ENCODE measurements at places on chromosomes 5 and 9. TPM values are rescaled to one million over a fixed set of nuclear protein-coding genes. Genes with fewer than 3 reads are reported as not detected.

DNA sequence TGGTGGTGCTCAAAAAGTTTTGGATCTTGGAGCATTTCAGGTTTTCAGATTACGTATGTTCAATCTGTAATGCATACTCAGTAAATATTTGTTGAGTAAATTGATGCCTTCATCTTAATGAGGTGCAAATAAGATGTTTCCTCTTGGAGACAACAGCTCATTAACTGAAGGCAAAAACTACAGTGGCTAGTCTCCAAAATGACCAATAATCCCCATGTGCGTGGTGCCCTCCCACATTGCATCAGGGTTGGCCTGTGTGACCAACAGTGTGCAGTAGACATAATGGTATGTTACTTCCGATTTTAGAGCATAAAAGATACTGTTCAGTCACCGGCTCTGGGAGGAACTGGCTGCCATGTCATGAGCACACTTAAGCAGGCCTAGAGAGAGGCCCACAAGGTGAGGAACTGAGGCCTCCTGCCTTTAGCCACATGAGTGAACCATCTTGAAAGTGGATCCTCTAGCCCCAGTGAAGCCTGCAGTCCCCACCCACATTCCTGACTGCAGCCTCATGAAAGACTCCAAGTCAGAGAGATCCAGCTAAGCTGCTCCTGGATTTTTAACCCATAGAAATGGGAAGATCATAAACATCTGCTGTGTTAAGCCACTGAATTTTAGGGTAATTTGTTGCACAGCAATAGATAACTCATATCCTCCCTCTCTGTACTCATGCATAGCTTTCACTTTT is 55.7 kb downstream of the LIFR start:
- no peak for DNase-seq

The RLN1 gene
- total RNA-seq: 0.95 TPM

The TOR1A gene
- total RNA-seq: 26.2 TPM

DNA sequence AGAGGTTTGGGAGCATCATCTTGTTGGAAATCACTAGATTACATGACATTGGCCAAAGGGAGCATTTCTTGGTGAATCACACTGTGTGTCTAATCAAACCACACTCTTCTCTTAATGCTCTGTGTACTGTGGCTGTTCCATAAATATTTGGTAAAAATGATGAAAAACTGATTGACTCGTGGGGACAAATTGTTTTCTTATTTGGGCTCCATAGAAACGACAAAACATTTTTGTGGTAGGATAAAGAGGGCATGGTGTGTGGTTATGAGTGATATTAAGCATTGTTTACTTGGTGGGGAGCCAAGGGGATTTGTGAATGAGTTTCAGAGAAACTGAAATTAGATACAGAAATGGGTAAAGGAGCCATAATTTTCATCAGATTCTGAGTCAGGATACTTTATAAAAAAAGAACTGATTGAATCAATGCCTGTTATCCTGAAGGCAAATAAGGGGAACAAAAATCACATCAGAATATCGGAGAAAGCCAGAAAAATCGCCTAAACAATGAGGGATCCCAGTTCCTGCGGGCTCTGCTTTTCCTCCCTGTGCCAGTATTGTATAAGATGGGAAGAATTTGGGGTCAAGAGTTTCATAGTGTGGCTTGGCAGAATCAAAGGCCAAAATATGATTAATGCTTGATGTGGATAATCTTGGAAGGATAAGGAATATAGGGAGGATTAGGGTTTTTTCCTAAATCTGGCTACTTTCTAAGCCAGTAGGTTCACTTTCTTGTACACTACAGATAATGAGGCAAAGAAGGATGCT is 33.3 kb downstream of the FBXL7 start:
- DNase-seq: no peak

The IFNA13 gene
- not detected for total RNA-seq

GRCh38 chr9:88476491-88477271 is 58.3 kb upstream of the NXNL2 start:
- peak; percentile 7 for DNase-seq

GRCh38 chr5:162852134-162852533 is 585.3 kb upstream of the CCNG1 start:
- DNase-seq: no peak

DNA sequence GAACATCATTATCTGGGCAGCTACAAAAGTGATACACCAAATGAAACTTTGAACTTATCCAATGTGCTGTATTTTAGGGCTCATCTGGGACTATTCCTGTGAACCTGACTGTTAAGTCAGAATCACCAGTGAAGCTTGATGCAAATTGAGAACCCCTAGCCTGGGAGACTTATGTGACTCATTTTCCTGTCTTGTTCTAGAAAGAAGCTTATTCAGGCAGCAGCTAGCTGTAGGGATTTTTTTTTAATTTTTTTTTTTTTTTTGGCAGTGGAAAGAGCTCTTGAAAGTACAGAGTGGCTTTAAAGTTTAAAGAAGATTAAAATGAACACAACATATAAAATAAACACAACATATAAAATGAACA is 81.1 kb upstream of the TNFAIP8 start:
- peak; percentile 50 for DNase-seq

- no peak for DNase-seq
Observed at GRCh38 chr9:73179589-73179988, 27.9 kb downstream of the ANXA1 start.

DNA sequence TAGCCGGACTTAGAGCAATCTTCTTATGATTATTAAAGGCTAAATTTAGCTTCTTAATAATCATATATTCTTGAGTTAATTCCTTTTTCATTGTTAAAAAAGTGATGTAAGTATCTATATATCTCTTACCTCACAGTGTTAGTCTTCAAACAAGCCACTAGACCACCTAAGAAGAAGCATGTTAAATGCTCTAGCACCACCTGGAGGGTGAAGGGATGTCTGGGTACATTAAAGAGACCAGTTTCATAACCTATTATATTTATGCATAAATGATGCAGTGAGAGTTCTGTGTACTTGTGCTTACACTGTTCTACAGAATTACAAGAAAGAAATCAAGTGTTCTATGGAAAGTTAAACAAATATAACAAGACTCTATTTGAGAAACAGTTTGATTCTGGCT is 55.9 kb upstream of the SLCO6A1 start:
- no peak for DNase-seq

- DNase-seq: no peak
Observed at GRCh38 chr9:138052635-138053320, 175.2 kb downstream of the CACNA1B start.

The C8G gene
- not detected for total RNA-seq

DNA sequence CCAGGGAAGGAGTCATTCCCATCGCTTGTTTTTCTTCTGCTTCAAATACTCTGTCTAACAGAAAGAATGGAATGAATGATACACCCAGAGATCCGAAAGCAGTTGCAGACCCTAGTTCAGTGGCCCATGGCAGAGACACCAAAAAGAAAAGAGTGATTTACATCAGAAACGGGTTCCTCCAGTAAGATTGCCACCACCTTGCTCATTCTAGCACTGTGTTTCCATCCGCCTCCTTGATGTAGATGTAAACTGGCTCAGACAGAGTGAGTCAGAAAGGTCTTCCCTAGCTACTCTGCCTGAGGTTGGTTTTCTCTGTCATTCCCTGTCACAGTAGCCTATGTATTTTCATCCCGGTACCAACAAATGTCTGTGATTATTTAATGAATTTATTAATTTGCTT is 15.9 kb upstream of the CLINT1 start:
- no peak for DNase-seq

DNA sequence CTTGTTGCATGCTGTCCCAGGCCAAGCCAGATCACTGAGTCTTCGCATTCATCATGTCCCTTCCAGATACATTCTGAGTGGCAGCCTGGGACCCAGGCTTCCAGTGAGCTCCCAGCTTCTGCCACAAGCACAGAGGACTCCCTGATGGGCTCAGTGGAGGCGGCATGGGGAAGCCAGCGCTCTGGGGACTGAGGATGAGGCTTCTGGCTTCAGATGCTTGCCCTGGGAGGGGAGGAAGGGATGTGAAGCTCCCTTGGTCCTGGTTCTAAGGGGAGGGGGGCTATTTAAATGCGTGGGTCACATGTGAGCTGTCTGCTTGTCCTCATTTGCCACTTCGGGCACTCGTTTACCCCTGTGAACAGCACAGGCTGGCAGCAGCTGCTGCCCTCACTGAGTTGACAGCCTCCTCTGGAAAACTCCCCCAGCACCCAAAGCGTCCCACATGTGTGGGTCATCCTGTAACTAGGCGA is 174.0 kb downstream of the NR3C1 start:
- DNase-seq: no peak

GRCh38 chr5:83430130-83431010 is 41.2 kb upstream of the VCAN start:
- peak; percentile 76 for DNase-seq

DNA sequence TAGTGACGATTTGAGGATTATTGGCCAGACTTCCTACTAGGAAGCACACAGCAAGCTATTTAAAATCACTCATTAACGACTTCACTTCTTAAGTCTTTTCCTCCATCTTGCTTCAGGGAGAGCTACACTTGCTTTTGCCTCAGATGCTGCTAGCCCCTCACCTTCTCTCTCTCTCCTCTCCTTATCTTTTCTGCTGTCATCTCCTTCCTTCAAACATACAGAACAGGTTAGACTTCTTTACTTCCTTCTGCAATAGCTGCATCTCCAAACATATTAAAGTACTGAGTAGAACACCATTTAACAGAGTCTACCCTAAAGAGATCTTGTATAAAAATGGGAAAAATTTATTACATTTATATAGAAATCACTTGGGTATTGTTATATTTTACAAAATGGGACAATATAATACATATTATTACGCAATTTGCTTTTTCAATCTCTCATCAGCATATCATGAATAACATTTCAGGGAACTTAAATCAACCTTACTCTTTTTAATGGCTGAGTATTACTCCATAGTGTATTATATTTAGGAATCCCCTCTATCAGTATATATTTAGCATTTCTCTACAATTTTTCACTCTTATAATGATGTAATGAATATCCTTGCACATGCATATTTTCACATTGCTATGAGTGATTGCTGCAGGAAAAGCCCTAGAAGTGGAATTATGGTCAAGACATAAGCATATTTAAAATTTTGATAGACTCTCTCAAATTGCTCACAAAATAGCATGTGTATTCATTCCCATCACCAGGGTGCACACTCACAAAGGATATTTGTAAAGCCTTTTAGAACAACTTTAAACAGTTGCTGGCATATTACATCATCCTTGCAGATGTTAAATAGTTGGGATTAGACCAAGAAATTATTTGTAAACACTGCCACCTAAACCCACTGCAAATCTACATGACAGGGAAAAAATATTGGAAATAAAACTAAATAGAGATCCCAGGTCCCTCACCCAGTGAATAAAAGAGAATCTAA is 164.5 kb upstream of the NFIB start:
- no peak for DNase-seq

The ADGRV1 gene
- not detected for total RNA-seq

Measured in activated naive CD4-positive, alpha-beta T cell treated with anti-CD3 and anti-CD28 coated beads for 36 hours (primary cell).